ENCODE measurements at places on chromosomes 6 and 20.

GRCh38 chr6:40391086-40391485 lies 196.1 kb downstream of the LRFN2 start:
- DNase-seq, result no peak

GRCh38 chr6:51495096-51495495 lies 592.3 kb downstream of the PKHD1 start:
- DNase-seq, result no peak

DNA sequence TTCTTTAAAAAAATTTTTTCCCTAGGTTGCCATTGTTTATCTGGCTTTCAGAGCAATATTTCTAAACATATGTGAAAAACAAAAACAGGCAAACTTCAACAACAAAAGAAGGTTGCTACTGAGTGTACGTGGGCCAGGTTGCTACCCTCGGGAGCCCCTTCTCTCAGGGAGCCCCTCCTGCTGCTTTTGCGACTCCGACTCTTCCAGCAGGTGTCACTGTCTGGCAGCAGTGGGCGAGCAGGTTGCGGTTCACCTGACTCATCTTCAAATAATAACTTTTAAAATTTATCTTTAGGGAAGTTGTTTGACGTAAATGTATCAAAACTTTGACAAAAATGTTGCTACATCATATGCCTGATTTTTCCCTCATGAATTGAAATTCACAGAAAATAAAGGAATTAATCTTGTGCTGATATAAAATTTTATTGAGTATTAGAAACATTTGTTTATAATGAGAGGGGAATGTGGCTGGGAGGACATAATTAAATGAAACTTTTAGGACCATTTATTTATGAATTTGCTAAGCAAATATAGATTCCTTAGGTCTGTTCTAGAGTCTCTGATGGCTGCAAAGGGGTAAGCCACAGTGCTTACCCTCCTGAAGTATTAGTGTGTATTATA lies 138.8 kb downstream of the HIVEP1 start:
- peak; percentile 56 for DNase-seq

DNA sequence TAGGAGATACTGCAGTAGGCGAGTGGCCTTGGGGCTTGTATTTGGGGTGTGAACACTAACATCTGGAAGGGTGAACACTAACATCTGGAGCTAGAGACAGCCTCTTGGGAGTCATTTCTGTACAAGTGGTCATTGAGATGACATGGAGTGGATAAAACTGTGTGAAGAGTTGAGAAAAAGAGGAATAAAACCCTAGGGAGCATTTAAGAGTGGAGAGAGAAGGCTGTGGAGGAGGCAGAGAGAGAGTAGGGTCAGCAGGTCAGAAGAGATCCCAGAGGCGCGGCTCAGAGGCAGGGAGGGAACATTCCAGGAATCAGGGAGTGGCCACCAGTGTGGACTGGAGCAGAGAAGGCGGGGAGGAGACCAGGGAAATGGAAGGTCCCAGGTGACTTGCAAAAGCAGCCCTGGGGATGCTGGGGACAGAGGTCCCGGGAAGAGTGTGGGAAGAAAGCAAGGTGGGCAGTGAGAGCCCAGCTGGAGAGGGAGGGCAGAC lies 202.0 kb upstream of the RNF24 start:
- DNase-seq, result no peak

GRCh38 chr6:43428112-43428570 lies 800 bp downstream of the ABCC10 start:
- DNase-seq, result no peak

DNA sequence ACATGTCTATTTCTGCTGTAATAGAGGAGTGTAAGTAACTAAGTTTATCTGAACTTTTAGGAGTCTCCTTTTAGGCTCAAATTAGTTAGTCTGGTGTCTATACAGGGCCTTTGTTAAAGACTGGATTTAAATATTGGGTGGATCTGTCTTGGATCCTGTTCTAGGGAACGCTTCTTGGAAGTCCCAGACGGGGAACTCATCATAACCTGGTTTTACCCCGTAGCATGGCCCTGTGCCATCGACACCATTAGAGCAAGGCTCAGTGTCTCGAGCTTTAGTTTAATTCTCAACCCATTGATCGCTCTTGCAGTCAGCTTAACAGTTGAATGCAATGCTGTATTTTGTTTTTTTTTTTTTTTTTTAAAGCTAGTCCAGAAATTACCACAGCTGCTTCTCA lies 89.9 kb downstream of the CARMIL1 start:
- DNase-seq, result no peak

DNA sequence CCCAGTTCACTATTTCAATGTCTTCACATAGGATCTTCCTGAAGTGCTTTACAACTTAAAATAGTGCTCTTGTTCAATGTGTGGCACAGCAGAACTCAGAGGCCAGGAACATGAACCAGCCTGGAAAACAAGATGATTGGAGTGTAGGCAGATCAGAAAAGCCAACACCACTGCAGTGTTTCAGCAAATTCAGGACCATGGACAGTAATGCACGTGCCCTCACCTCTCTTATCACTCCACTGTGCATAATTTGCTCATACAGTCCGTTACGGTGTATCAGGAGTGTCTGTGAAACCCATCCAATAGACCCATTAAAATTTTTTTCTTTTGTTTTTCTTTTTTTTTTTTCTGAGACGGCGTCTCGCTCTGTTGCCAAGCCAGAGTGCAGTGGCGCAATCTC lies 27.6 kb upstream of the HACE1 start:
- DNase-seq, result no peak

- DNase-seq, result no peak
These were observed 55.0 kb downstream of the DAAM2 start for GRCh38 chr6:39847221-39847620.

DNA sequence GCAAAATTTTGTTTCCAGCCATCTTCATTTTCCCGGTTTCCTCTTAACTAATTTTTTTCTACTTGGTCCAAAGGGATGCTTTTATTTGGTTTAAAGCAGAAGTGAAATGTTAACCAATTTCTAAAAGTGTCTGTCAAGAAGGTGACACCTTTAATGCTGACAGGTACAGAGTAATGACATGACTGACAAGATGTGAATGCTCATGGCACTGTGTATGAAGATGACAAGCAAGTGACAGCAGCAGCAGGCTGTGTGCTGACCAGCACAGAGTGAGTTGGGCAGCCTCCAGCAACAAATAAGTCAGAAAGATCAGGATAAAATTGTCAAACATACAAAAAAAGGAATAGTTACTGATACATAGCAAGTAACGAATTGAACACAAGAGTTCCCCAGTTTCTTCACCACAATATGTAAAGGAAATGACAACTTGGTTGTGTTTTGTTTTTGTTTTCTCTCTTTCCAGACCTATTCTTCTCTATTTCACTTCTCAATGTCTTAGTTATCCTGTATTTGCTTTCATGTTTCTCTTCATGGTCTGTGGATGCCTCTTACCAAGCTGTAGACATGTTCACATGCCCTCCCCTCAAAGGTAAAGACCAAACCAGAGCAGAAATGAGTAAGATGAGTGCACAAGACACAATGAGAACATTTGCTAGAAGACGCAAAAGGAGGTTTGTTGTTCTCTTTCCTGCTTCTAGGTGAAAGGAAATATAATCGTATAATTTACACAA lies 174.9 kb downstream of the FRK start:
- no peak for DNase-seq

DNA sequence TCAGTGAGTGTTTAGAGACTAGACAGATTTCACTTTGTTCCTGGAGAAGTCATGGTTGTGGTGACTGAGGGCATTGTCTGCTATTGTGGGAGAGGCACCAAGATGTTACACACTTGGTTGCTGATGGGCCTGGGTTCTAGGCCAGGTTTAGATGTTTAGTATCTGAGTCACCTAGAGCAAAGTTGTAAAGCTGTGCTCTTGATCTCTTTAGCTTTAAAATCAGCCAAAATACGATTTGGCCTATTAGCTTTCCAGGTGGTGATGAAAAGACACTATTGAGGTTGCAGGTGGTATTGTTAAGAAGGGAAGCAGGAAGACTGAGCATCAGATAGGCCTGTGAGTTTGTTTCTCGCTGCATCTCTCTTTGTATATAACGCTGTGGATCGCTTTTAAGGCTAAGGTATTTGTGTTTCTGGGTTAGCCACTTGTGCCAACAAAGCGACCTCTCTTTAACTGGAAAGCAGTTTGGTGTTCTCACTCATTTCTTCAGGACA lies 48.6 kb downstream of the FOXO3 start:
- DNase-seq, result no peak

Measured in endothelial cell (in vitro differentiated cells).